Airway epithelial cell (primary cell): ENCODE measurements at places on chromosomes 11 and 22. TPM values are rescaled to one million over a fixed set of nuclear protein-coding genes. Genes with fewer than 3 reads are reported as not detected.

EMID1 gene
- total RNA-seq, result 0.14 and 0.51 TPM in 2 replicates

FJX1 gene
- total RNA-seq, result 72.9 and 76.9 TPM in 2 replicates

KDELR3 gene
- total RNA-seq, result 5.8 and 16.4 TPM in 2 replicates

APBB1 gene
- total RNA-seq, result 2.3 and 3.3 TPM in 2 replicates

MRPL23 gene
- 275 and 285 TPM in 2 replicates for total RNA-seq

HTR3A gene
- not detected in 2 replicates for total RNA-seq

MN1 gene
- total RNA-seq, result 16.8 and 18.3 TPM in 2 replicates

DGAT2 gene
- 14.7 and 19.0 TPM in 2 replicates for total RNA-seq

MPPED2 gene
- not detected in 2 replicates for total RNA-seq

PRODH gene
- total RNA-seq, result 8.7 and 14.2 TPM in 2 replicates

ST14 gene
- 146 and 177 TPM in 2 replicates for total RNA-seq
